ENCODE measurements at places on chromosomes 1 and 21. TPM values are rescaled to one million over a fixed set of nuclear protein-coding genes. Genes with fewer than 3 reads are reported as not detected.

Gene PLD5
- total RNA-seq, result 4.3 TPM

Gene KIF2C
- 20.4 TPM for total RNA-seq

- DNase-seq, result no peak
- no peak overlapping the region for H3K4me3 ChIP-seq
- no peak overlapping the region for H3K27ac ChIP-seq
- H3K36me3 ChIP-seq, result no peaks in the 10 kb centered on the region
- no peaks in the 10 kb centered on the region for H3K4me1 ChIP-seq
Measured at GRCh38 chr21:18334066-18334465, 69.5 kb downstream of the TMPRSS15 start.

- no peaks in the 10 kb centered on the region for H3K27me3 ChIP-seq
- no peaks in the 10 kb centered on the region for H3K4me1 ChIP-seq
- peaks cover 3% of the 10 kb centered on the region for H3K36me3 ChIP-seq
- no peak for DNase-seq
- H3K4me3 ChIP-seq, result no peak overlapping the region
Measured at GRCh38 chr1:16260814-16261213, 23.8 kb upstream of the CPLANE2 start.

DNA sequence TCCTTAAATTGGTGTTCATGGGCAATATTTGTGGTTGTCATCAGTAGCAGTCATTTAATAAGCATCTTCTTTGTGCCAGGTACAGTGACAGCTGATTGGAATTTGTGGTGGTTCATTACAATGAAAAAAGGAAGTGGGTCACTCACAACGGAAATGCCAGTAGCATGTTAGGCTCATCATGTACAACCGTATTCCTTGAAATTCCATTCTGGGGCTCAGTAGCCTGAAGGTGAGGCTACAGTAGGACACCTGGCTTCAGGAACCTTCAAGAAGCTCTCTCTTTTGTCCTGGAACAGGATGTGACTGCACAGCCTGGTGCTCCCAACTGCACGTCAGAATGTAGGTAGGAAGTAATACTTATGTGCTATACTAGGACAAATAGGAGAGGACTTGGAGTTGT is 93.9 kb downstream of the ST3GAL3 start:
- H3K36me3 ChIP-seq, result peaks cover 11% of the 10 kb centered on the region
- no peak overlapping the region for H3K4me3 ChIP-seq
- DNase-seq, result no peak
- no peaks in the 10 kb centered on the region for H3K27me3 ChIP-seq
- H3K27ac ChIP-seq, result no peak overlapping the region
- H3K4me1 ChIP-seq, result peaks cover 16% of the 10 kb centered on the region

- DNase-seq, result peak; percentile 76
- no peaks in the 10 kb centered on the region for H3K27me3 ChIP-seq
- H3K27ac ChIP-seq, result peak overlapping the region; percentile 98
- H3K4me1 ChIP-seq, result peaks cover 54% of the 10 kb centered on the region
- peak overlapping the region; percentile 80 for H3K4me3 ChIP-seq
- H3K36me3 ChIP-seq, result no peaks in the 10 kb centered on the region
Measured at GRCh38 chr1:61079898-61080336, 2.4 kb upstream of the NFIA start.

DNA sequence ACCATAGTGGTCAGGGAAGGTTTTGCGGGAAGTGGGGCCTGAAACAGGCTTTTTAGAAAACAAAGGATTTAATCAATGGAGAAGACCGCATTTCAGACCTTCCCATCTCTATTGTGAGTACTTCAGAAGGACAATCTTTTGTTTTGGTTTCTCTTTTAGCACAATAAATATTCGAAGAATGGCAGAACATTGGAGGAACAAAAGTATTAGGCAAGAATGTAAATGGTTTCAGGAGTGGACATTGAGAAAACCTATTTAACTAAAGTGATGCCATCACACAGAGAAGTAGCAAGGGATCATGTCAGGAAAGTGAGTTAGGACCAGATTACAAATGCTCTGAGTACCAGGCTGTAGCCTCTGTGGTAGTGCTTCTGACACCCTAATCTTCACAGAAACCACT is 26.8 kb upstream of the UBE2U start:
- no peak for DNase-seq
- H3K27me3 ChIP-seq, result no peaks in the 10 kb centered on the region
- no peak overlapping the region for H3K27ac ChIP-seq

DNA sequence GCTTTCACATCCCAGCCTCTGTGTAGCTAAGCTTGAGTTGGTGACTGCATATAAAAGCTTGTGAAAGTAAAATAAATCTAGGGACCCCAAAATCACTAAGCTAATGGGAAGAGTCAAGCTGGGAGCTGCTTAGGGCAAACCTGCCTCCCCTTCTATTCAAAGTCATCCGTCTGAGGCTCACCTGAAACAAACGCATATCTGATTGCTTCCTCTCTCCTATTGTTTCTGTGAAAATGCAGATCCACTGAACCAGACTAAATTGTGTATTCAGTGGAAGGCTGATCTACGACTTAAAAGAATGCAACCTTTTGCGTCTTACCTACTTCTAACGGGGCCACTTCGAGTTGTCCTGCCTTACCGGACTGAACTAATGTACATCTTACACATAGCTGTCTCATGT is 70.3 kb downstream of the LTN1 start:
- no peaks in the 10 kb centered on the region for H3K4me1 ChIP-seq
- no peak overlapping the region for H3K27ac ChIP-seq
- no peak overlapping the region for H3K4me3 ChIP-seq
- H3K27me3 ChIP-seq, result no peaks in the 10 kb centered on the region

DNA sequence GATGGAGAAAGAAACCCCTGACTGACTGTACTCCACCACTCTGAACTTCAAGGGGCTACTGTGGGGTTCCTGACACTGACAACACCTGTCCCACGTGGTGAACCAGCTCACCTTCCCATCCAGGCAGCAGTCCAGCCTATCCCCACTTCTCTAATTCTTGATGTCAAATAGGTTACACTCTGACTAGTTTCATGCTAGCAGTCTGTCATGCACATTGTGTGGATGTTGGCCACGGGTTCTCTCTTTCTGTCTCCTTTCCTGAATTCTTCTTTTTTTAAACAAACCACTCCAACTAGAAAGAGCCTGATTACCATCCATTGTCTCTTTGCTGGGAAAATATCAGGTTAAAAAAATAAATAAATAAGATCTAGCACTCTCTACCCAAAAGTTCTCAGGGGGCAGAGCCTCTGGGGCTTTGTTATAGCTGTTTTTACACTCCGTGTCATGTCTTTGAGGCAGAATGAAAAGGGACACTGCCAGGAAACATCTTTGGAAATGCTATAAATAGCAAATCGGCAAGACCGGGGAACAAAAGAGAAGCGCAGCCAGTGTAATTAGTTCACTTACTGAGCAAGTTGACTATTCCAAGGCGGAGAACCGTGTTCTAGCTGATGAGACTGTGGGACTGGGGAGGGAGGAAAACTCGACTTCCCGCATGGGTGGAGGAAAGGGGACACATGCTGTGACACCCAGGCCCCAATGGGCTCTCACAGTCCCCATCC is 356.1 kb downstream of the OMA1 start:
- H3K36me3 ChIP-seq, result no peaks in the 10 kb centered on the region
- DNase-seq, result no peak
- H3K4me3 ChIP-seq, result no peak overlapping the region
- no peak overlapping the region for H3K27ac ChIP-seq
- H3K4me1 ChIP-seq, result no peaks in the 10 kb centered on the region
